ENCODE measurements at places on chromosomes 6 and 20. TPM values are rescaled to one million over a fixed set of nuclear protein-coding genes. Genes with fewer than 3 reads are reported as not detected.

DCDC2 gene
- 110 TPM for total RNA-seq

GRCh38 chr20:63140514-63141433 is 75.2 kb downstream of the YTHDF1 start:
- H3K36me3 ChIP-seq: no peaks in the 10 kb centered on the region
- H3K4me3 ChIP-seq: no peak overlapping the region
- peaks cover 2% of the 10 kb centered on the region for H3K27me3 ChIP-seq

DNA sequence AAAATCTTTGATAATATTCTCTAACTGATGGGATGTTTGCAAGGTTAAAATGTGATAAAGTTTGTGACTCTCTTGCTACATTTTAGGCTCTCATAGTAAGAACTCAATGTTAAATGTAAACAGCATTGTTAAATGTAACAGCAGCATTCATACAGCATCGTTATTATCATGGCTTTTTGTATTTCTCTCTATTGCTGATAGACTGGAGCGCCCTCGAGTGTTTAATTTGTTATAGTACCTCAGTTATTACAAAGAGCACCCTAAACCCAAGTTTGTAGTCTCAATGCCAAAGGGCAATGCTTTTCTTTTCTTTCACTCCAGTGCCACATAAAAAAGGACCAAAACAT is 14.9 kb upstream of the TTPAL start:
- H3K27me3 ChIP-seq: no peaks in the 10 kb centered on the region
- DNase-seq: no peak
- H3K36me3 ChIP-seq: no peaks in the 10 kb centered on the region
- no peak overlapping the region for H3K4me3 ChIP-seq

DNA sequence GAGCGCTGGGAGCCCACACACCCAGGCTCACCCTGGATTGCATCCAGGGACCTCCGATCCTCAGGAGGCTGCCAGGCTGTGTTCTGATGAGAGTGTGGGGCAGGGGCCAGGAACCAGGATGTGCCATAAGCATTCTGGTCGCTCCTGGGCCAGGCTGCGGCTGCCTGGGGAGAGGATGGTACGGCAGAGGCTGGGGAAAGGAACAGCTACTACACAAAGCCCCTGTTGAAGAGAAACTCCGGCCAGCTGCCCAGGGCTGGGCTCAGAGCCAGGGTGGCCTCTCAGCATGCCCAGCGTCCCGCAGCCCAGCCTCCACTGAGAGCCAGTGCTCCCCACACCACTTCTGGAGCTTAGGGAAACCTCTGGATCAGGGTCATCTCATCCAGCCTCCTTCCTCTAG is 21.7 kb upstream of the OCSTAMP start:
- no peak overlapping the region for H3K4me3 ChIP-seq
- H3K27me3 ChIP-seq: no peaks in the 10 kb centered on the region
- H3K27ac ChIP-seq: no peak overlapping the region
- H3K36me3 ChIP-seq: no peaks in the 10 kb centered on the region
- DNase-seq: no peak
- H3K4me1 ChIP-seq: no peaks in the 10 kb centered on the region

- H3K36me3 ChIP-seq: no peaks in the 10 kb centered on the region
- H3K27me3 ChIP-seq: no peaks in the 10 kb centered on the region
- DNase-seq: peak; percentile 81
- H3K4me3 ChIP-seq: no peak overlapping the region
Measured at GRCh38 chr6:40308533-40309306, 278.4 kb downstream of the LRFN2 start.

DNA sequence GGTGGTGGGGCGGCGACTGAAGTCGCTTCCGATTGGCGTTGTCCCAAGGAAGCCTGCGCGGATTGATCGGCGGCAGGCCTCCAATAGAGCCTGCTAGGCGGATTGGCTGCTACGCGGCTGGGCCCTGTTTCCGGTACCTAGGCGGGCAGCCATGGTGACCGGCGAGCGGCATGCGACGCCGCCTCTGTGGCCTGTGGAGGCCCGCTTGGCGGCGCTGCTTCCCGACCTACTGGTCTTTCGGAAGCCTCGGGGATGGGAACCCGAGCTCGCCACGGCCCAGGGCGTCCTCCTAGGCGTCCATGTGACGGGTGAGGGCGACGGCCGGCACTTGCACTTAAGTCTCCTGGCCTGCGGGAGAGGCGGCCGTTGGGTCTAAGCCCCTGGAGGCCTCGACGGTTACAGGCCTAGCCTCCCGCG is 28.1 kb downstream of the NFYA start:
- H3K36me3 ChIP-seq: peaks cover 33% of the 10 kb centered on the region
- no peak overlapping the region for H3K27ac ChIP-seq
- no peaks in the 10 kb centered on the region for H3K4me1 ChIP-seq
- no peak overlapping the region for H3K4me3 ChIP-seq
- DNase-seq: no peak

GRCh38 chr6:44646355-44646754 is 258.8 kb downstream of the CDC5L start:
- H3K4me1 ChIP-seq: no peaks in the 10 kb centered on the region
- no peak overlapping the region for H3K4me3 ChIP-seq
- H3K27me3 ChIP-seq: no peaks in the 10 kb centered on the region

DNA sequence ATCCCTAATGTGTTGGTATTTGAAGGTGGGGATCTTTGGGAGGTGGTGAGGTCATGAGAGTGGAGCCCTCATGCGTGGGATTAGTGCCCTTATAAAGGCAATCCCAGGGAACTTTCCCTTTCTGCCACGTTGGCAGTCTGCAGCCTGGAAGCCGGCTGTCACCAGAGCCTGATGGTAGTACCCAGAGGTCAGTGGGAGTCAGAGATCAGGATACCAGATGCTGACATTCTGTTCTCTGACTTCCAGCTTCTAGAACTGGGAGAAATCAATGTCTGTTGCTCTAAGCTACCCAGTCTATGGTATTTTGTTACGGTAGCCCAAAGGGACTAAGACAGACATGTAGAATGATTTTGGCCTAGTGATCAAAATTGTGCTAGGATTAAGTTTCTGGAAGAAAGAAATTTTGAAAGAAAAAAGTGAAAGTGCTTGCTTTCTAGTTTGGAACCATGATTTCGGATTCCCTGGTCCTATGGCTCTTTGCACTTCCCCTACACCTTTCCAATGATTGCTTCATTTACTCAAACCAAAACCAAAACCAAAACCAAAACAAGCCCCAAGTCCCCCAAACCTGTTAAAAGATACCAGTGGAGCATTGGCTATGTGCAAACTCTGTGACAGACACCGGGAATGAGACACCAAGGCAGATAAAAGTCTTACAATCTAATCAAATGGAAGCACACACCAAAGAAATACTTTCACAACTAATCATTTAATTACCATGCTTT is 173.7 kb upstream of the ZNF217 start:
- DNase-seq: no peak
- H3K36me3 ChIP-seq: no peaks in the 10 kb centered on the region
- H3K4me1 ChIP-seq: no peaks in the 10 kb centered on the region
- H3K27ac ChIP-seq: no peak overlapping the region

All from kidney (tissue), 22 donors.